Karpas-422 (cell line): ENCODE measurements at places on chromosomes 5 and 9. TPM values are rescaled to one million over a fixed set of nuclear protein-coding genes. Genes with fewer than 3 reads are reported as not detected.

Gene NKD2
- not detected in 2 replicates for total RNA-seq

Gene MED22
- total RNA-seq, result 13.6 and 30.6 TPM in 2 replicates

Gene PCDHA9
- total RNA-seq, result not detected in 2 replicates

Gene PCDHB9
- 0.11 and 0.29 TPM in 2 replicates for total RNA-seq

Gene SPATA31E1
- total RNA-seq, result not detected in 2 replicates

Gene MARVELD2
- total RNA-seq, result 0.11 and 0.48 TPM in 2 replicates

Gene SOHLH1
- not detected in 2 replicates for total RNA-seq

Gene VCAN
- not detected in 2 replicates for total RNA-seq

Gene KCTD16
- 0.11 and 0.36 TPM in 2 replicates for total RNA-seq

Gene SLC6A3
- not detected in 2 replicates for total RNA-seq

Gene RGS7BP
- not detected in 2 replicates for total RNA-seq

Gene GLRA1
- total RNA-seq, result not detected in 2 replicates

Gene ADAMTS2
- not detected in 2 replicates for total RNA-seq

Gene SPINK13
- not detected in 2 replicates for total RNA-seq

Gene RNF224
- total RNA-seq, result 0.37 TPM in 1 of 2 replicates, not detected in the other

Gene ENTPD2
- not detected in 2 replicates for total RNA-seq

Gene PTPRD
- total RNA-seq, result 0.32 and 0.63 TPM in 2 replicates

Gene LHX6
- total RNA-seq, result not detected in 2 replicates

Gene VPS13A
- 47.3 and 141 TPM in 2 replicates for total RNA-seq

Gene SLC25A2
- 0.65 and 0.82 TPM in 2 replicates for total RNA-seq

Gene ZFP2
- 0.43 TPM in 1 of 2 replicates, not detected in the other for total RNA-seq

Gene SPINK4
- total RNA-seq, result not detected in 2 replicates

Gene ARSI
- not detected in 2 replicates for total RNA-seq

Gene MUSK
- not detected in 2 replicates for total RNA-seq

Gene SPATA31A1
- total RNA-seq, result not detected in 2 replicates

Gene IL17B
- total RNA-seq, result not detected in 2 replicates

Gene LRRC8A
- 6.3 and 7.8 TPM in 2 replicates for total RNA-seq

Gene ADGRD2
- total RNA-seq, result not detected in 2 replicates

Gene LCN1
- total RNA-seq, result not detected in 2 replicates

Gene CATSPER3
- total RNA-seq, result not detected in 2 replicates

Gene AK8
- 1.3 TPM in 1 of 2 replicates, not detected in the other for total RNA-seq

Gene SSBP2
- 74.2 and 148 TPM in 2 replicates for total RNA-seq

Gene ARL14EPL
- total RNA-seq, result not detected in 2 replicates

Gene PCDHB14
- total RNA-seq, result 0.48 and 0.90 TPM in 2 replicates

Gene BAAT
- total RNA-seq, result 0.19 TPM in 1 of 2 replicates, not detected in the other

Gene MELK
- total RNA-seq, result 16.0 and 22.2 TPM in 2 replicates

Gene SLU7
- total RNA-seq, result 44.2 and 65.3 TPM in 2 replicates

Gene RELL2
- 20.4 and 48.3 TPM in 2 replicates for total RNA-seq

Gene LAMC3
- not detected in 2 replicates for total RNA-seq

Gene MYMK
- total RNA-seq, result not detected in 2 replicates

Gene SLCO4C1
- not detected in 2 replicates for total RNA-seq
